Activated CD4-positive, alpha-beta T cell treated with anti-CD3 and anti-CD28 coated beads, Interleukin-2, amount 10 ng/mL, durations not matched to agents 7 days and 5 days (primary cell): ENCODE measurements at places on chromosomes 3 and 15.

GRCh38 chr15:67639591-67639990 lies 97.1 kb downstream of the MAP2K5 start:
- DNase-seq = no peak

GRCh38 chr3:126751611-126752302 lies 47.7 kb downstream of the CHCHD6 start:
- no peak for DNase-seq

DNA sequence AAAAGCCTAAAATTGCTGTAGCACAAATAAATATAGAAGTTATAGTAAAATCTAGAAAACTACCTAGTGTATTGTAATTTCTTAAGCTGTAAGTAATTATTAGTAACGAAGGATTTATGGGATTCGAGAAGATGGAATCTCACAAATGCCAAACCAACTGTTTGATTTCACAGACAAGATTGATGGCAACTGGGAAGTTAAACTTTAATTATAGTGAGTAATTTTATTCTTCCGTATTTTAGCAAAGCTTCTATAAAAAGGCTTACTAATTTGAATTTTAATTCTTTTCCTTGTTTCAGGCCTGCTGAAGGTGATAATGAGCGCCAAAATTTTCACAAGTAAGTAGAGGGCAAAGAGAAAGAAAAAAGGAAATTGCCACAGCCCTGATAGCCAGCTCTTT lies 36.6 kb downstream of the GATM start:
- no peak for DNase-seq

DNA sequence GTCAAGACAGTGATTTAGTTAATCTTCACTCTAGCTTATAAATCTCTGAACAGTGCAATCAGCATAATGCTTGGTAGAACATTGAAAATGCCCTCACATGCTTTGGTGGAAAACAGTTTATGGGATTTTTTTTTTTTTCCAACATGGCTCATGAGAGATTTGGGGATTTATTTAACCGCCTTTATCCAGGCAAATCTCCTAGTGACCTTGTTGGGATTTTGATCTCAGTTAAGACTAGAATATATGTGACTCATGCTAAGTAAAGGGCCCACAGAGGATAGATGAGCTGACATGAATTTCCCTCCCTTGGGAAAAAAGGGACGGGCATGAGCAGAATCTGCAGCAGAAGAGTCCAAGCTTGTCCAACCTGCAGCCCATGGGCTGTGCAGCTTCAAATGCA lies 18.7 kb downstream of the LRTM1 start:
- no peak for DNase-seq

GRCh38 chr3:19457449-19457848 lies 309.1 kb downstream of the KCNH8 start:
- no peak for DNase-seq
